ENCODE measurements at places on chromosomes 7 and 10.
A peak's percentile ranks its signal among the peaks of the same experiment; 100 is the strongest.

GRCh38 chr10:7541137-7542087 is 125.4 kb downstream of the ITIH5 start:
- DNase-seq = no peak

- no peak for DNase-seq
These were observed 7.9 kb downstream of the ANTXRL start for GRCh38 chr10:46294641-46295220.

GRCh38 chr7:80362010-80362618 is 149.8 kb downstream of the GNAT3 start:
- DNase-seq = peak; percentile 38

- DNase-seq = no peak
These were observed 249.9 kb upstream of the ZNF32 start for GRCh38 chr10:43898592-43898991.

GRCh38 chr10:133391249-133391635 is 2.7 kb upstream of the MTG1 start:
- no peak for DNase-seq

- DNase-seq = no peak
These were observed 41.6 kb downstream of the TSPAN15 start for GRCh38 chr10:69492746-69493462.

DNA sequence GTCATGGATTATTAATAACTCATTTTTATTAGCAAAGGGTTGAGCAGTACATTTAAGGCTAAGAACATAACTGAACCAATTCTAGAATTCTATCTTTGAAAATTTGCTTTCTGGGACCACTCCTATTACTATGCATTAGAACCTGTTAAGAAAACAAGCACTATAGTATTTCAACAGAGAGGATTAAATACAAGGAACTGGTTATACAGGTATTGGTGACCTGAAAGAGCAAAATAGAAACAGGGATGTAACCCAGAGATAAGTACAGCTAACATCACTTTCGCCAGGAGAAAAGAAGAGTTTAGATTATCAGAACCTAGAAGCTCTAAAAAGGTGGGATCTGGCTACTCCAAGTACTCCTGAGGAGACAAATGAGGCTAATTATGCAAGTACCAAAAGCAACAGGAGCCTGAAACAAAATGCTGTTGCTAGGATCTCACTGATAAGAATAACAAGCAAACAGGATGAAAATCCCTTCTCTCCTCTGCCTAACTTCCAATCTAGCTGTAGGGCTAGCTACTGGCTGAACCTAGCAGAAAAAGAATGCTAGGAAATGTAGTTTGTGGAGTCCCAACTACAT is 32.1 kb upstream of the ELAPOR2 start:
- DNase-seq = no peak

- DNase-seq = peak; percentile 66
These were observed 717 bp downstream of the CNPY4 start for GRCh38 chr7:100119970-100120732.

GRCh38 chr10:29617880-29618340 is 16.9 kb downstream of the SVIL start:
- peak; percentile 60 for DNase-seq

DNA sequence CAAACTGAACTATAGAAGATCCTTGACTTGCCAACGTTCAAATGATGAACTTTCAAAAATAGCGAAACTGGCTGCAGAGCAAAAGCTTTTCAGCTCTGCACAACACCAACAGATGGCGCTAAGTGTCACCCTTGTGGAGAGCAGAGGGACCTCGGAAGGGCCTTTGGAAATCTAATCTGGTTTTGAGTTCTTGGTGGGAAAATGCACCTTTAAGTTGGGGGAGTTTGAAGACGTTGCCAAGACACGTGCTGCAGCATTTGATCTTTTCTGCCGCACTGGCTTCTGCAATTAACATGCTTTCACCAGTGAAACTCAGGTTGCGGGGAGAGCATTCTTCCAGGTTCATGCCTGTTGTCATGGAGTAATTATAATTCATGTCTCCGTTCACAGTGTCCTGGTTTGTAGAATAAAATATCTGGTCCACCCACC is 26.3 kb upstream of the WDR11 start:
- DNase-seq = no peak

GRCh38 chr10:80924063-80924952 is 386.6 kb downstream of the SH2D4B start:
- DNase-seq = peak; percentile 37

GRCh38 chr7:158810846-158811245 is 18.5 kb downstream of the ESYT2 start:
- DNase-seq = no peak

DNA sequence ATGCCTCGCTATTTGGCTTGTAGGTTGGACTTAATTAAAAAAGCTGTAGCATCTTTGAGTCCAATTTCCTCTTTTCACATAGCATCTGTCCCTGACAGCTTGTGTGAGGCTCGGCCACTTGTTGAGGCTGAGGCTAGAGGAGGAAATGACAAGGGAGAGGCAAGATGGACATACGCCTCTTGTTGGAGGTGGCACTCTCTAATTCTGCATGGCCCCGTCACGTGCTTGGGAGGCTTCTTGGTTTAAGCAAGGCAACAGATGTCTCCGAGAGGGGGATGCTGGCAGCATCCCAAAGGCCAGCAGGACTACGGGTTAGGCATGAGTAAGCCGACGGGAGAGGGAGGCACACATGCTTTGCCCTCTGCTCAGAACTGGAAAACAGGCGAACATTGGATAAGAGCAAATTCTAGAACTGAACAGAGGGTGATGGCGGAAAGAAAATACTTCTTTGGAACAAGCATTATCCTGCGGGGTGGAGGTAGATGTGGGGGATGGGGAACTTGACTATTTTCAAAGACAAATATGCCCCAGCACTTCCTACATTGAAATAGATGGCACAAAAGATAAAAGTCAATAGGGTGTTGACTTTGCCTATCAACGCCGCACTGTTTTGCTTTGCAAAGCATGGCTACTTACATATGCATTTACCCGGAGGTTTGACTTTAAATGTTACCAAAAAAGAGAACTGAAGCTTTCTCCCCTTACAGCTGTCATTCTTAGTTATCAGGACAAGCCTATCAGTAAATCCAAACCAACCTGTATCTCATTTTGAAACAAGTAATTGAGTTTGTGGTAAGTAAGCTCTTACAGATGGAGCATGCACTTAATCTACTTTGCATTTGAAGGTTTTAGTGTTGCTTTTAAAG is 94.8 kb downstream of the CHN2 start:
- DNase-seq = no peak

- no peak for DNase-seq
These were observed 301.9 kb downstream of the LRMDA start for GRCh38 chr10:75733135-75733890.

GRCh38 chr10:78688901-78689583 is 379.7 kb upstream of the ZMIZ1 start:
- DNase-seq = peak; percentile 38

GRCh38 chr10:35324196-35324595 is 12.1 kb upstream of the CCNY start:
- DNase-seq = peak; percentile 51

DNA sequence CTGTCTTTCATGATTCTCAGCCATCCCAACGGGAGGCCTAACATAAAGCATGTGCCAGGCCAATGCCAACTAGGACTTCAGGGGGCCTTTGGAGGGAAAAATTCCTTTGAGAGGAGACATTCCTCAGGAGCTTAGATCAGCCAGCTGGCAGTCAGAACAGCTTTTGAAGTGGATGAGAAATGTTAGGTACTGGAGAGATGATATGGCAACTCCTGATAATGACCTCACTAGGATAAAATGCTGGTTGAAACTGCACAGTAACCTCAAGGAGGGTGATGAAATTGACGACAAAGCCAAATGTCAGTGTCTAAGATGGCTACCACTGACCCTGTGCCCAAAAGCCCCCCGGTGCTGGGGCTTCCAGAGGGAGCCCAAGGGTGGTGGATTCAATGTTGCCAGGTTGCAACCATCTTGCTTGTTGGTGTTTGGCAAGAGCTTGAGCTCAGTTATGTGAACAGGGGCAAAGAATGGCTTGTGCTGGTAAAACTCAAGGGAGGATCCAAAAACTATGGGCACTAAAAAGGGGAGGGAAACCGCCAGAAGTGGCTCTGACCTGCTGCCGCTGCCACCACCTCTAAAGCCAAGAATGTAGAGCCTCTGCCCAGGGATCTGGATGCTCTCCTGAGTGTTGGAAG is 121.2 kb downstream of the UBE2H start:
- DNase-seq = peak; percentile 96

DNA sequence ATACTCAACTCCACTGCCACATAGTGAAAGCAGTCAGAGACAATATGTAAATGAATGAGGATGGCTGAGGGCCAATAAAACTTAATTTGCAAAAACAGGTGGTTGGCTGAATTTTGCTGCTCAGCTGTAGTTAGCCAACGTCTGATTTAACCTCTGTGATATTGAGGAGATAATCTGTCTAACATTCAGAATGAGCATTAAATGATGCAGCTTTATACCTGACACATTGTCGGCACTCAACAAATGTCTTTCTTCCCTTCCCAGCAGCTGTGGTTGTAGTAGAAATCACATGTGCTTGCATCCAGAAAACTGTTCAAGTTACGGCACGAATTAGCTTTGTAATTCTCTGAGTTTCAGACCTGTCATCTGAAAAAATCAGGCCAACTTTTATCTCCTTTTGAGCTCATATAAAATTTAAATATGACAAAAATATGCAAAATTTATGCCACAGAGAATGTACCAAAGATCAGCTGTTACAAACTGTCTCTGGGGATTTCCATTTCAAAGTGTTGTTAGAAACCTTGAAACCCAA is 1239.7 kb downstream of the GATA3 start:
- DNase-seq = no peak
